ENCODE measurements at places on chromosomes 12 and 14. TPM values are rescaled to one million over a fixed set of nuclear protein-coding genes. Genes with fewer than 3 reads are reported as not detected.

RDH11 gene
- total RNA-seq, result 85.1 TPM

SYCP3 gene
- not detected for total RNA-seq

DNA sequence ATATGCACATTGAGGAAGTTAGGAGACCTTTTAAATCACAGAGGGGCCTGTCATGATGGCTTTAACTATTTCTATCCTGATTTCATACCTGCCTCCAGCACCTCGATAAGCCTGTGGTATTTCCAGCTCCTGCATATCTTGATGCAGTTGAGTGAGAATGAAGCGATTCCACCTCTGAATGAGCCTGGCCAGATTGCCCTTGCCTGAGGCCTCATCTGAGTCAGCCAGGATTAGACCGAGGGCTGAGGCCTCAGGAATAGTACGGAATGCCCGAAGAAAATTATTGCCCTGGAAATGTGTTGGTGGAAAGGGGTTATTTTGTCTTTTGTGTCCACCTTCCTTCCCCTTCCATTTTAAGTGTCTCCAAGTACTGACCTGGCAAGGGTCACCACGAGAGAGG lies 8.4 kb upstream of the CNPY2 start:
- no peak for DNase-seq

DNA sequence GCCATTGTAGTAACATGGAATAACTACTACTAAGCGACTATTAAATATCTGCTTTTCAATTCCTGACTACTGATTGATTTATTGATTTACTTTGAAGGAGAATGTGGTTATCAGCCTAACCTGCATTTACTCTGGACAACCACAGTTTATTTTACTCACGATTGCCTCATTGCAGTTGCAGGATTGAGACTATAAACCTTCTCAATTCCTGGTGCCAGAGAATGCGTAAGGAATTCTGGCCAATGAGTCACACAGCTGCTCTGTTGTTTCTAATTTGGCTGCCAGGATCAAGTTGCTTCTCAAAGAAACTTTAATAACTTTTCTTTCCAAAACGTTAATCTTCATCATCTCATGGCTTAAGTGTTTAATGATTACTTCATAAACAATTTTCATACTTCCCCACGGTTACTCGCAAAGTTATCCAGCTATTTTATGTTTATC lies 13.1 kb upstream of the TMTC1 start:
- DNase-seq, result no peak

LGALS3 gene
- total RNA-seq, result 3.9 TPM

CNIH1 gene
- total RNA-seq, result 89.4 TPM

SERPINA9 gene
- total RNA-seq, result not detected

ADAM21 gene
- not detected for total RNA-seq

FGF23 gene
- total RNA-seq, result 0.25 TPM

SNAPC1 gene
- total RNA-seq, result 1.4 TPM

- no peak for DNase-seq
Observed at GRCh38 chr14:92421751-92422150, 91.8 kb upstream of the RIN3 start.

DPPA3 gene
- not detected for total RNA-seq

- DNase-seq, result no peak
Observed at GRCh38 chr12:72275526-72275925, 3.4 kb downstream of the TRHDE start.

DNA sequence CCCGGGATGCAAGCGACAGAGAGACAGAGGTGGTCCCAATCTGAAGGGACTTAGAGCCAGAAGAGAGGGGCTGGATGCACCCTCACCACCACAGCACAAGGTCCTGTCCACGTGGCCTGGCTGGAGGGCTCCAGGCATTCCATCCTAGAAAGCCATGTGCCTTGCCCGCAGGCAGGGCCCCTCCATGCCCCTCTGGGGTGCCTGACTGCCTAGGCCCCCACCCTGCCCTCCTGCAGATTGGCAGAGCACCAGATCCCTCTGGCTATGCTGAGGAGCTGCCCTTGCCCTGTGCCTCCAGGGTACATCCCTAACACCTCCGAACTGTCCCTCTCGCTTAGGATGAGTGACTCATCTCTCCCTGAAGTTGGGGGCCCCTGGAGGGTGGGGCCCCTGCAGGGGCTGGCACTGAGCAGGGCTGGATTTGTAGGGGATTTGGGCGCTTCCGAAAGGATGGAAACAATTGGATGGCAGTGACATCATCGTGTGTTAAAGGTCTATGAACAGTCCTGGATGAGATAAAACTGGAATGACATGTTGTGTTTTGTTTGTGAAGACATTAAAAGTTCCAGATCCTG lies 50.9 kb downstream of the CHGA start:
- no peak for DNase-seq

OR10P1 gene
- not detected for total RNA-seq

All from left lobe of liver (tissue), 2 donors.